Mesenteric fat pad (tissue), 1 donor: ENCODE measurements at places on chromosomes 7 and 10. TPM values are rescaled to one million over a fixed set of nuclear protein-coding genes. Genes with fewer than 3 reads are reported as not detected.

The GJD4 gene
- total RNA-seq = not detected

The KCP gene
- total RNA-seq = 5.1 TPM

The ABCC2 gene
- total RNA-seq = 2.8 TPM

The ASZ1 gene
- not detected for total RNA-seq

The GALNT17 gene
- total RNA-seq = 2.2 TPM

The ANKMY2 gene
- 14.9 TPM for total RNA-seq
